ENCODE measurements at places on chromosomes 3 and 15.

DNA sequence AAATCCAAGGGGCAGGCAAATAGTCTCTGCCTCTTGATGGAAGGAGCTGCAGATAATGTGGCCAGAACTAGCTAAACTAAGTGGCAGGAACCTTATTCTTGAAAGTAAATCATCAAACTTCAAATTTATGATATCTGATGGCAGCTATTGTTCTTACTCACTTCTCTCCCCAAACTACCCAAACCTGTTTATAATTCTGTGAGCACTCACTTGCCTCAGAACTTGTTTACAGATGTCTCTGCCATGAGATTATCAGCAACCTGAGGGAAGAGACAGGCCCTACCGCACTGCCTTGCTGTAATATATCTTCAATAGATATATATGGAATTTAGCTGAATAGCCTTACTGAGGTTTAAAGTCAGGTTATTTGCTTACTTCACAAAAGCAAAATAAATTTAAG is 2.2 kb upstream of the B3GALNT1 start:
- no peak for DNase-seq

DNA sequence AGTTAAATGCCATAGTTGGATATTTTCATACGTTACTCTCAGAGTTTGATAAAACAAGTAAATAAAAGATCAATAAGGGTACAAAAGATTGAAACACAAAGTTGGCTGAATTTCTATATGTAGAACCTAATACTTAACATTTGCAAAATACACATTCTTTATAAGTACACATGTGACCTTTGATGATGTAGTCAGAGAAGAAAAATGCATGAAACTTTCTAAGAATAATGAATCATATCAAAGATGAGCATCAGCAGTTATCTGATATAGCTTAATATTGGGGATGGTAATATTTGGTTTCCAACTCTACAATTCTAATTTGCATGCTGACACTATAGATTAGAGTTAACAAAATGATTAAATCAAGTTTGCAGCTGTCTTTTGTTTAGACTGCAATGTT is 188.0 kb upstream of the TGFBR2 start:
- no peak for DNase-seq

- DNase-seq = no peak
These were observed 555.3 kb downstream of the FOXP1 start for GRCh38 chr3:71028184-71028583.

DNA sequence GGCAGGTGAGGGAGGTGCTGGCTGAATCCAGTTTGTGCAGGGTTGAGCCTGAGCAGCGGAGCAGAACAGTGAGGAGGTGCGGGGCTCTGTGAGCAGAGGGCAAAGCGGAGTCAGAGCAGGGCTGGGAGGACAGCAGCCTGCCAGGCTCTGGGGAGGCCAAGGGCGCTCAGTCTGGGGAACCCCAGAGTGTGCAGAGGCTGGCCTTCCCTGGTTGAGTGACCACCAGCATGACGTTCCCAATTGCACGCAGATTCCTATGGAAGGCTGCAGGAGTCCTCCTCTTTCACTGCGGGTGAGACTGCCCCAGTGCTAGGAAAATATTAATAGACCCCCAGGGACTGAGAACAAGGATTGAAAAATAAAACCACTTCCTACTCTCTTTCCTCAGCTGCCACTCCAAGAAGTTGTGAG is 13.2 kb downstream of the MRAS start:
- DNase-seq = no peak

DNA sequence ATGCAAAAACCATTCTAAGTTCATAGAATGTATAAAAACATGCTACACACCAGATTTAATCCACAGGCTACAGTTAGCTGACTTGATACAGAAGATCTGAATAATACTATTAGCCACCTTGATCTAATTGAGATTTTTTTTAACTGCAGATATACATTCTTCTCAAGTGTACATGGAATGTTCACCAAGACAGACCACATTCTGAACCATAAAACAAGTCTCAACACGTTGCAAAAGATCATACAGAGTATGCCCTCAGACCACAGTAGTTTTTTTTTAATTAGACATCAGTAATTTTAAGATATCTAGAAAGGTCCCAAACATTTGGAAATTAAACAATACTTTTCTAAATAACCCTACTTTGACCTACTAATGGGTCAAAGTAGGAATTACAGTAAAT is 83.3 kb downstream of the FGF7 start:
- no peak for DNase-seq

DNA sequence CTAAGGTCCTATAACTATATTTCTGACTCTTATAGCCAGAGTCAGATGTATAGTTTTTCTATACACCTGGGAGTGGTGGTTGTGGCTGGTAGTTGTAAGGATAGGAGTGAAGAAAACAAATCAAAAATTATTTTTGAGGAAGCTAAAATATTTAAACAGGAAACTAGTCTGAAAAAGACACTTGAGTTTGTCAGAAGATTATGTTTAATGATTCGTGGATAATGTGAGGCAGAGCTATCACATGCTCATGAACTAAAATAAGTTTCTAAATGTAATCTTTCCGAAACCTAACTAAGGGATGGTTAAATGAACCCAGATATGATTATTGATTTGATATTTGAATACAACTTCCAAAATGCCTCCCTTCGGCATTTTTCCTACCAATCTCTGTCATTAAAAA is 30.4 kb downstream of the GABRR3 start:
- DNase-seq = no peak

DNA sequence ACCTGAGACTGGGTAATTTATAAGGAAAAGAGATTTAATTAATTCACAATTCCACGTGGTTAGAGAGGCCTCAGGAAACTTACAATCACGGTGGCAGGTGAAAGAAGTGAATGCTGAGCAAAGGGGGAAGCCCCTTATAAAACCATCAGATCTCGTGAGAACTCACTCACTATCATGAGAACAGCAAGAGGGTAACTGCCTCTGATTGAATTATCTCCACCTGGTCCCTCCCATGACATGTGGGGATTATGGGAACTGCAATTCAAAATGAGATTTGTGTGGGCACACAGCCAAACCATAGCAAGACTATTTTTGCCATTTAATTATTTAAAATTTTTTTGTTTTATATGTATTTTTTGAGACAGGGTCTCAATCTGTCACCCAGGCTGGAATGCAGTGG is 27.0 kb upstream of the KCTD6 start:
- no peak for DNase-seq

All from NCI-H187 (cell line).